Activated T-helper 1 cell treated with anti-CD3 and anti-CD28 coated beads, Interleukin-12 subunit alpha, Interleukin-12 subunit beta, Interleukin-2, Interleukin-4 antibody, amounts not matched to agents 30 ng/mL and 10 ng/mL and 1 ng/mL, durations not matched to agents 14 hours and 24 hours and 36 hours (primary cell): ENCODE measurements at places on chromosomes 6 and 20. TPM values are rescaled to one million over a fixed set of nuclear protein-coding genes. Genes with fewer than 3 reads are reported as not detected.

FKBP1C gene
- total RNA-seq, result 2.3 and 2.7 TPM in 2 replicates

- H3K27ac ChIP-seq, result no peak overlapping the region
- H3K27me3 ChIP-seq, result no peaks in the 10 kb centered on the region
- peaks cover 9% of the 10 kb centered on the region for H3K4me1 ChIP-seq
- DNase-seq, result no peak
- H3K36me3 ChIP-seq, result peaks cover 11% of the 10 kb centered on the region
Measured at GRCh38 chr6:106608080-106608668, 21.1 kb downstream of the RTN4IP1 start.

GRCh38 chr6:66184091-66184490 is 477.1 kb upstream of the EYS start:
- H3K4me1 ChIP-seq, result no peaks in the 10 kb centered on the region
- H3K27me3 ChIP-seq, result no peaks in the 10 kb centered on the region
- no peak for DNase-seq
- no peak overlapping the region for H3K4me3 ChIP-seq
- no peaks in the 10 kb centered on the region for H3K36me3 ChIP-seq

- peaks cover 6% of the 10 kb centered on the region for H3K27me3 ChIP-seq
- no peaks in the 10 kb centered on the region for H3K4me1 ChIP-seq
- H3K4me3 ChIP-seq, result no peak overlapping the region
- H3K36me3 ChIP-seq, result no peaks in the 10 kb centered on the region
- no peak overlapping the region for H3K27ac ChIP-seq
Measured at GRCh38 chr20:4328541-4328940, 313.2 kb upstream of the RNF24 start.

DNA sequence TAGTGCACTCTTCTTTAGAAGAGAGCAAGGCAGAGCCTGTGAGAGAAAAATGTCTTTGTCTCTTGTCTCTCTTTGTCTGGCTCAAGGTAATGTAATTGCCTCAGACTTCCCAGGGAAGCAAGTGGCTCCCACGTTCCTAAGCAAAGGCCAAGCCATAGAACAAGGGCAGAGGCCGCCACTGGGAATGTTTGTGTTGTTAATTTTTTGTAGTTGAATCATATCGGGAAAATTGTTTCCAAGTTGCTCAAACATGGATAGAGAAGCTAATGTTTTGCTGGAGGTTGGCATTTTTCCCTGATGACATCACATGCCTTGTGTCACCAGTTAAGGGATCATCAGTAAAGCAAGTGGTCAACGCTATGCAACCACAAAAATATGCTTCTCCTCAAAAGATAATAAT is 211.5 kb upstream of the FOXA2 start:
- H3K36me3 ChIP-seq, result no peaks in the 10 kb centered on the region
- DNase-seq, result no peak
- no peak overlapping the region for H3K4me3 ChIP-seq
- no peaks in the 10 kb centered on the region for H3K27me3 ChIP-seq
- H3K27ac ChIP-seq, result no peak overlapping the region

DNA sequence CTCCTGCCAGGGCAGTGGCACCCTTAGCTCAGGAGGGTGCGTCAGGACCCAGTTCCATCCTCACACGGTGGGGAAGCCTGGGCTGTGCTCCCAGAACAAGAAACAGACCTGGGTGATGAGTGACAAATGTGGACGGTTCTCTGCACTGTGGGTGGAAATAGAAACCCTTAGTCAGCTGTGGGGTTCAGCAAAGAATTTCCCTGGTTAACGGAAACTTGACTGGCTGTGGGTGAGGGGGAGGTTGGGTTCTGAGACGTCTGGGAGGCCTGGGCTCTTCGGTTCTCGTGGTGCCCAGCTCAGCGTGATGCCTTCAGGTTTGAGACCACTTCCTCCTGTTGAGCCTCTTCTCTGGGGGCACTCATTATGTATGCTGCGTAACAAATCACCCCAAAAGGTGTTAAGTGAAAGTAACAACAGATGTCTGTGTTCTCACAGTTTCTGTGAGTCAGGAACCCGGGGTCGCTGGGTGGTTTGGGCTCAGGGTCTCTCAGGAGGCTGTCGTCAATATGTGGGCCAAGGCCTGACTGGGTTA is 53.1 kb upstream of the FAM83D start:
- peaks cover 92% of the 10 kb centered on the region for H3K4me1 ChIP-seq
- peak overlapping the region; percentile 96 for H3K27ac ChIP-seq
- peaks cover 24% of the 10 kb centered on the region for H3K36me3 ChIP-seq
- H3K27me3 ChIP-seq, result no peaks in the 10 kb centered on the region
- peak overlapping the region; percentile 76 for H3K4me3 ChIP-seq
